ENCODE measurements at places on chromosomes 3 and 15.

DNA sequence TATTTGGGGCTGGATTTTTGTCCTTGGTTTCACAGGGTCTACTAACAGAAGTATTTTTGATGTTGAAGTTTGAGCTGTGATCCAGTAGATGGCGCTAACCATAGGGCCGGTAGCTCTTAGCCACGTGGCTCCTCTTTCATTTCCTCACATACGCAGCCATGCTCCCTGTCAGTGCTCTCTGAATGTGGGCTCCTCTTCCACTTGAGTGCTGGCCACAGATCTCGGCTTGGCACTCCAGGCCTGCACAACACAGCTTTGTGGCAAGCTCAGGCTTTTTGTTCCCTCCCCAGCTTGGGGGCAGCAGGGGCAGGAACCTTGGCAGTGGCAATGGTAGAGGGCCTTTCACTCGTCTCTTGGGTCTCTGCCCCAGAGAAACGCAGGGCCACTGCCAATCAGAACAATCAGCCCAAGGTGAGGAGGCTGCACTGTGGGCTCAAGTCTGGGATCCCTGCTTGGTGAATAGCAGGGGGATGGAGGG lies 18.6 kb upstream of the DNAAF4 start:
- DNase-seq = peak; percentile 4

DNA sequence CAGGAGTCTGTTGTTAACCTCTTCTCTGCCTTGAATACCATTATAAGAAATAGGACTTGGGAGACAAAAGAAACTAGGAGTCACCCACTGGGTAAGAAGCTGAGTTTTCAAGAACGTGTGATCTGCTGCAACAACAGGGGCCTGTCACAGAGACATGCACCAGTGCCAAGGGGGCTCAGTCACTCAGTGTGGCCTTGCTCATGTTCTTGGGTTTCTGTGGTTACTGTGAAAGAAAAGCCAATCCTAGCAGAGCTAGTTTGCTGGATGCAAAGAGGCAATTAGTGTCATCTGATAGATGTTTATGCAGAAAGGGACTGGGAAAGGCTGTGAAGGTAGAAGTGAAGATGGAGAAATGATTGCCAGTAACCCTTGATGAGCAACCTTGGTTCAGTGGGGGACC lies 126.3 kb downstream of the IQCH start:
- DNase-seq = no peak

DNA sequence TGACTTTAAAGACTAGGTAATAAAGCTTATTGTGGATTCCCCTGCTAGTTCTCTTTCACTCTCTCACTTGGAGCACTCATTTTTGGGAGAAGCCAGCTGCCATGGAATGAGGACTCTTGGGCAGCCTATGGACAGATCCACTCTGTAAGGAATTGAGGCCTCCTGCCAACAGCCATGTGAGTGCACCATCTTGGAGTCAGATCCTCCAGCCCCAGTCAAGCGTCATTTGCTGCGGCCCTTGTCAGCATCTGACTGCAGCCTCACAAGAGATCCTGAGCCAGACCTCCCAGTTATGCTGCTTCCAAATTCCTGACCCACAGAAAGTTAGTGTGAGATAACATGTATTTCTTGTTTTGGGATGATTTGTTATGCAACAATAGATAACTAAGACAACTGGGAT lies 101.9 kb downstream of the SEMA6D start:
- DNase-seq = no peak

DNA sequence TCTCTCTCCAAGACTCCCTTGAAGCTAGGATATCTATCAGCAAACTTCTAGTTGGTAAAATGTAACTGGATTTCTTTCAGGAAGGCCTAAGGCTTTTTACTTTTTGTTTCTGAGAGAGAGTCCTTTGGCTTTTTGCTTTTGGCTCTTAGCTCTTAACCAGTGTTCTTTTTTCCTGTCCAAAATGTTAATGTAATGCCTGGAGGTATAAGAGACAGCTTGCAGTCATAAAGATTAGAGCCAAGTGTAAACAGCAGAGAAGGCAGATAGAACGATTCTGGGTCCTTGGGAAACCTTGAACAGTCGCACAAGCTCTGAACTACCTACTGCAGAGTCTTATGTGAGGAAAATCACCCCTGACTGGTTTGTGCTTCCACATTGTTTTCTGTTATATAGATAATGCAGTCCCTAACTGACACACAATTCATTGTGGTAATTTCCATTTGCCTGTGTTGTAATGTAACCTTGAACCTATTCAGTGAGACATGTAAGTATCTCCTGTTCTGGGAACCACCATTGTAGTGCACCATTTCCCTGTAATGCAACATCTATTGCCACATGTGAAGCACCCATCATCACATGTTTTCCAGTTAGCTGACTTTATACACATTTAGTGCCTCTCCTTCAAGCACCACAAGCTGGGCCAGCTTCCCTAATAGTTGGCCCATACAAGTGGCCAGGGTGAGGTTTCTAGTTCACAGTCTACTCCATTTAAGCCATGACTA lies 1311.9 kb downstream of the ROBO1 start:
- DNase-seq = no peak

- DNase-seq = no peak
Measured at GRCh38 chr3:130758624-130759369, 12.2 kb upstream of the PIK3R4 start.

DNA sequence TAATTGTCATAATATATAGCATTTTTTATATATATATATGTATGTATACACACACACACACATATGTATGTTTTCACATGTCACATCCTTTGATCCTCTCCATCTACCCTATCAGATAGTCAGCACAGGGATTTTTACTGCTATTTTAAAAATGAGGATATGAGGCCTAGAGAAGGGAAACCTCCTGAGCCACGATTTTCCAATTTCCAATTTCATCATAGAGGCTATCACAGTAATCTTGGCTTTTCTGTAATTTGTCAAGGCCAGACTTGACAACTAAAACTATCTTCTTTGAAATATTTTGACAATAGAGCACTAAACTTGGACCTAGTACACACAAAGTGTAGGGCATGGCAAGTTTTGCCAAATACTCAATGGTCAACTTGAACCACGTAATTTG lies 42.5 kb downstream of the IL1RAP start:
- DNase-seq = no peak

- DNase-seq = no peak
Measured at GRCh38 chr3:12367346-12367745, 78.5 kb downstream of the PPARG start.

DNA sequence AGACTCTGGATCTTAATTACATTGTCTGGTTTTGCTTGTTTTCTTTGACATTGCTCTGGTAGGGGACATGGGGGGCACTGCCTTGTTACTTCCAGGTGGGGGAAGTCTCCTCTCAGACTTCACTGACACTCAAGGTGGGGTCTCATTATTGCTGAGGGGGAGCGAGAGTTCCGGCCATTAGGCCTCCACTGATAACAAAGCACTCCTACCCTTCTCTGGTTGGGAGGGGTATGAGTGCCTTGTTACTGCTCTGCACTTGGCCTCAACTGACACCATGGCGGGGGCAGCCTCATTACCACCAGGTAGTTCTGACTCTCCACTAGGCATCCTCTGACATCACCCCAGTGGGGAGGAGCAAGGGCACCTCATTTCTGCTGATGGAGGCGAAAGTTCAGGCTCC lies 25.7 kb downstream of the SH3GL3 start:
- no peak for DNase-seq

GRCh38 chr15:92011611-92012367 lies 158.3 kb downstream of the SLCO3A1 start:
- peak; percentile 28 for DNase-seq

DNA sequence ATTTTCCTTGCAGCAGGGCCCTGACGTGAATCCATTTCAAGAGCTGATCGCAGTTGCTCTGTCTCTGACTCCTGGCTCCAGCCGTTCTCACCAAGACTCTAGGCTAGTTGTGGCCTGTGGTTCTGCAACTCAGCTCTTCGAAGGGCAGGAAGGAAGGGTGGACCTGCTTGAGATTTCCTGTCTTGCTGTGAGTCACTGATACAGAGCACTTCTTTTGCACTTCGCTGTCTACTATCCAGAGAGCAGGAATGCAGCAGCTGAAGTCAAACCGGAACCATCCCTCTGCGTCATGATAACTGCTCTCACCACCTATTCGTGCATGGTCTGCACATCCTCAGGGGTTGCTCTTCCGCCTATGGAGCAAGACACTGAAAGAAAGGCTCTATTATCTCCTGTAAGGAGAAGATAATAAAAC lies 59.7 kb downstream of the RAP2B start:
- DNase-seq = peak; percentile 50

DNA sequence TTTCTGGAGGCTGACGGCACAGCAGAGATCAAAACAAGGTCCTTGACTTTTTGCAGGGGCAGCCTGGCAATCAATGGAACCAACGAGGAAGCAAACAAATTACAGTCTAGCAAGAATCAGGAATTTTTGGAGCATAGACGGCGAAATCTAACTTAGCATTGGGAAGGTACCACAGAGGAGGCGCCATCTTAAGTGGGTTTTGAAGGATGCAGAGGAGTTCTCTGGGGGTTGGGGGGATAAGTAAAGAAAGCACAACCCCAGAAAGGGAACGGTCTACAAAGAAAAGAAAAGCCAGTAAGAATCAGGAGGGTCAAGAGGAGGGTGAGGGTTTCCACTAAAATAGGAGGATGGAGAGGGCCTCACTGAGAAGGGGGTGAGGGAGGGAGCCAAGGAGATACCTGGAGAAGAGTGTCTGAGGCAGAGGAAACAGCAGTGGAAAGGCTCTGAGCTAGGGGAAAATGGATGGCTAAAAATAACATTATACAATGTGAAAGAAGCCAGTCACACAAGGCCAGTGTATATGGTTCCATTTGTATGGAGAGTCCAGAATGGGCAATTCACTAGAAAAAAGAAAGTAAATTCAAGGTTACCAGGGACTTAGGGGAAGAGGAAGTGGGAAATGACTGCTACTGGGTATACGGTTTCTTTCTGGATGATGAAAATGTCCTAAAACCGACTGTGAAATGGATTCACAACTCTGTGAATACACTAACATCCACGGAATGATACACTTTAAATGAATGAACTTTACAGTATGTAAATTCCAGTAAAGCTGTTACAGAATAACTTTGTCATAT lies 25.2 kb upstream of the IQSEC1 start:
- no peak for DNase-seq

DNA sequence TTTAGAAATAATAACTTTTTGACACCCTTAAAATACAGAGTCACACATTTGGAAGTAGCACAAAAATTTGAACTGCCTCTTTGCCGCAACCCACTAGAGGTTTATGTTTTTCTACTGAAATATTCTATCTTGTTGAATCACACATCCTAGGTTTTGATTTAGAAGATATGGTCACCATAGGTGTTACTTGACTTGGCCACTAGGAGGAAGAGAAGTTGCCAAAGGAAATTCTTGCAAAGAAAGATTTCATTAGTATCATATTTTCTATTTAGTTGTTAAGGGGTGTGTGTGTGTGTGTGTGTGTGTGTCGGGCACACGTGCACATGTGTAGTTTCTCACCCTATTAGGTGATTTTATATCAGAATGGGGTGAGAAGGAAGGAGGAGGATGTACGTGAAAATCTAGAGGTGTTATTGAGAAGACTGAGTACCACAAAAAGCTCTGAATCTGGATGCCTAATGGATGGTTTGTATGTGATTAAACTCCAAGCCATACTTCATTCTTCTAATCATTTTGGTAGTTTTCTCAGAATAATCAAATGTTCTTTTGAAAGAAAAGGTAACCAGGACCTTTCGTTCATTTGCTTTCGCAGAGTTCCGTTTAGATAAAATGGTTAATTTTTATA lies 31.5 kb downstream of the ZFAND6 start:
- DNase-seq = no peak

DNA sequence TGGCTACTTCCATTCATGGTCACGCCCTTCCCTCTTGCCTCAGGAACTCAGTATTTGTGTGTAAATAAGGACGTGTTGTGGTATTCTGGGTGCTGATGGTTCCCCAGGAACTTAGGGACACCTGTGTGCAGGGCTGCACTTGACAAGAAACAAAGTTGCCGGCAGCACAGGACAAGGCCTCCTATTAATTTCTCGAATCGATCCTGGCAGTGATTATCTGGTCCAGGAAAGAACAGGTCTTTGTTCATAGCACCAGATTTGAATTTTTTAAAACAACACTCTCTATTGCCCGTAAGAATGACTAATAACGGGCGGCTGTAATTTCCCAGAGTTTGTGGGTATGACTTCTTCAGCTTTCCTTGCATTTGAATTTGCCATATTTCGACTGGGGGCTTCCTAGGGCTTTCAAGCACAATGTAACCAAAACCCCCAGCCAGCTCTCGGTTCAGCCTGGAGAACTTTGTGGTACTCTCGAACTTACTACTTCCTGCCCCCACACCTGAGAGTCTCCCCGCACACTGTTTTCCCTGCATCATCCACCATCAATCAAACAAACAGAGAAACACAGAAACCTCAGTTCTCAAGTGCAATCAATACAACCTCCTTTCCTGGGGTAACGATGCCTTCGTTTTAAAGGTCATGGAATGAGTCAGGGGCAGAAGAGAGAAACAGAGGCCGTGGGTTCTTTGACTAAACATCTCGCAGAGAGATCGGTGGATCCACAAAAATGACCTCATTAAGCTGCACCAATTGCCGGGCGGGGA lies 241.7 kb upstream of the ICE2 start:
- DNase-seq = peak; percentile 65

DNA sequence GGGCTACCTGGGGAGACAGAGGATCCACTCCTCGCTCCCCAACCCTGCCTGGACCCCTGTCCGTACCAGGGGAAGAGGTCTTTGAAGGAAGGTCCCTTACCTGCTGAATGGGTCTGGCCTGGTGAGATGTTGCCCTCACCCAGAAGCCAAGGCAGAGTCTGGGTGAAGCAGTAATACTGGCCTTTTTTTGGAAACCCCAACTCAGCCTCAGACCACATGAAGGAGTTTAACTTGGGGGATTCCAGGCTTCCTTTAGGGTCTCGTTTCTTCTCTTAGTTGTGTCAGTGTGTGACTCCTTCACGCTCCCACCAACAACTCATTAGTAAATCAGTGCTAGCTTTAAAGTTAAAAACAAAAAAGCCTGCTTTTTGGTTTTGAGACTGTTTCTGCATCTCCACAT lies 45.6 kb downstream of the RTP1 start:
- no peak for DNase-seq

- DNase-seq = no peak
Measured at GRCh38 chr15:51401872-51402517, 60.5 kb downstream of the GLDN start.

DNA sequence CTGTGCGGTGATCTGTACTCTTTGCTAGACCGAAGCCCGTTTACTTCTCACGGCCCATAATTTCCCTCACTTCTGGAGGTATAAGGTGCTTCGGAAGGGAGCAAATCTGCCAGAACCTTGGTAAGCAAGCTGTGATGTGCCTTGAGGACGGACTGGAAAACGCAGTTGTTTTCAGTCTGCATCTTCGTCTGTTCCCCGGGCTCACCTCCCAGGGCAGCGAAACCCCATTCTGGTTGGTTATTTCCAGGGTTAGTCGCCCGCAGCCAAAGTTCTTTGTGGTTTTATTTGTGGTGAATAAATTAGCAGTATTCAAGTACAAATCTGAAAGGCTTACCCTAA lies 401 bp downstream of the RAMAC start:
- peak; percentile 5 for DNase-seq

- DNase-seq = no peak
Measured at GRCh38 chr3:61935814-61936213, 374.4 kb downstream of the PTPRG start.

GRCh38 chr15:45618813-45619212 lies 16.0 kb upstream of the SQOR start:
- DNase-seq = no peak

- DNase-seq = no peak
Measured at GRCh38 chr3:125960456-125961288, 8.3 kb upstream of the ROPN1B start.

- DNase-seq = peak; percentile 3
Measured at GRCh38 chr15:98085003-98085639, 124.6 kb downstream of the ARRDC4 start.
